ENCODE measurements at places on chromosomes 12 and 14.

DNA sequence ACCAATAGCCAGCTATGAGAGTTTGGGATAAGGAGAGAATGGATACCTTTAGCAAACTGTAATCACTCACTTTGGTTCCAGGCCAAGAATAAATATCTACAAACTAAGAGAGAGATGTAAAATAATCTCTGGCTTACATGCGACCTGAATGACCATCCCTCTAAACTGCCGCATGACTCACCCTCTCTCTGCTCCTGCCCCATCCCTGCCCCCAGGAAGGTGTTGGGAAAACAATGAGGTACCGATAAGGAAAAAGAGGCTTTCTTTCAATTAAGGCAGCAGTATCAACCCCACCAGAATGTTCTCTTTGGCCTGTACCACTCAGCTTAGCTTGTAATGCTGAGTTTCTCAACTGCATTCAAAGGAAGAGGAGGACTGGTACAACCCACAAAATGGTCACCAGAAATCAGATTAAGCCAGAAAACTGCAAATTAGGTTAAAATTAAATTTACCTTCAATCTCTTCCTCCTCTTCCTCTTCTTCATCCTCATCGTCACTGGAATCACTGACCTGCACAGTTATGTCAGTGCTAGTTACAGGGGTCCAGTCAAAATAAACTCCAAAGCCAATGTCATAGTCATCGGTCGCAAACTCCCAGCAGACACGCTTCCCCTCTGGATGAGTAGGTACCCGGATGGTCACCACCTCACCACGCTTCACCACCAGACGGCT lies 22.0 kb downstream of the GSTZ1 start:
- no peak for DNase-seq

GRCh38 chr14:100156776-100157175 lies 2.7 kb downstream of the DEGS2 start:
- DNase-seq, result no peak

GRCh38 chr12:13304924-13305323 lies 108.4 kb downstream of the EMP1 start:
- no peak for DNase-seq

DNA sequence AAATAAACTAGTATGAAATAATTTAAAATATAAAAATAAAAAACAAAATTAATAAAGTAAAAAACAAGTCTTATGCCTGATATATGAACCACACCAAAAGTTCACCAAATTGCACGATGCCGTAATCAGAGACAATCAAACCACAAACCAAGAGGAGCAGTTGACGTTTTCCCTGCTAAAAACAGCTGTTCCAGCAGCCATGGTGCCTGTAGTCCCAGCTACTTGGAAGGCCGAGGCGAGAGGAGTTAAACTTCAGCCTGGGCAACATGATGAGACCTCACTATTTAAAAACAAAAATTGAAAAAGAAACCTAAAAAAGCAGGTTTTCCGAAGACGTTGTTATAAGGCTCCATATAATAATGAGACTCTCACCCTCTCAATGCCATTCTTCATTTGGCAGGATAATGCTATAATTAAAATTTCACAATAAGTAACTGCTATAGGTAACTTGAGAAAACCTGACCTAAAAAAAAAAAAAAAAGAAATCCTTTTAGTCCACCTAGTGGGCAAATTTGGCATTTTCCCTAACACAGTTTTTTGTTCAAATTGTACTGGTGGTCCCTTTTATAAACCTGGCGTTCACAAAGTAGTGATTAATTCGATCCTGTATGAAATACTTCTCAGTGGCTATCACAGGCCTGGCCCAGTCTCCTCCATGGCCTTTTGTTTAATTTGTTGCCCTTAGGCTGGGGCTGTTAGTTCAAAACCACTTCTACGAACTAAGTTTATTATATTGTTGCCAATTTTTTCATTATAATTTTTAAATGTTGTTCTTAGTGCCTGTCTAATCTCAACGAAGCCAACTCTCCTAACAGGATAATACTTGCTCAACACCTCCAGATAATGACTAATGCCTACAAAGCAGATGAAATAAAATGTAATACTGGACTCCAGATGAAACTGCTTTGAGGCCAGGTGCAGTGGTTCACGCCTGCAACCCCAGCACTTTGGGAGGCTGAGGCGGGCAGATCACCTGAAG lies 62.1 kb downstream of the TNFAIP2 start:
- peak; percentile 38 for DNase-seq

GRCh38 chr12:131348646-131349045 lies 362.2 kb upstream of the SFSWAP start:
- DNase-seq, result no peak

DNA sequence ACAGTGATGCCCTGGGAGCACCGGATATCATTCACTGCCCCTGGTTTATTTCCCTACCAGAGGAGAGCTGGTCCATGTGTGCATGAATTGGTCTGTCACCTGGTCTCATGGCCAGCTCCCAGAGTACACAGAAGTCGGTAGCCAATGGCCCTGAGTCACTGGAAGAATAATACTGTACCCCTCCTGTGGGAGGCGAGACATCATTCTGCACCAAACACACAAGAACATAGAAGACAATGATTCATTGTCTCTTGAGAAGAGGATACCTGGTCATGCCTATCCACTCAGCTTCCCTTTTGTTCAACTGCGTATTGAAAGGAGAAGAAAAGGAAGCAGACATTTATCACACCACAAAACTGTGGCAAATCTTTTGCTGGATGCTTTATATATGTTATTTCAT lies 216.2 kb downstream of the DPF3 start:
- no peak for DNase-seq

- DNase-seq, result no peak
These were observed 6.2 kb downstream of the KLHDC2 start for GRCh38 chr14:49774106-49774505.

DNA sequence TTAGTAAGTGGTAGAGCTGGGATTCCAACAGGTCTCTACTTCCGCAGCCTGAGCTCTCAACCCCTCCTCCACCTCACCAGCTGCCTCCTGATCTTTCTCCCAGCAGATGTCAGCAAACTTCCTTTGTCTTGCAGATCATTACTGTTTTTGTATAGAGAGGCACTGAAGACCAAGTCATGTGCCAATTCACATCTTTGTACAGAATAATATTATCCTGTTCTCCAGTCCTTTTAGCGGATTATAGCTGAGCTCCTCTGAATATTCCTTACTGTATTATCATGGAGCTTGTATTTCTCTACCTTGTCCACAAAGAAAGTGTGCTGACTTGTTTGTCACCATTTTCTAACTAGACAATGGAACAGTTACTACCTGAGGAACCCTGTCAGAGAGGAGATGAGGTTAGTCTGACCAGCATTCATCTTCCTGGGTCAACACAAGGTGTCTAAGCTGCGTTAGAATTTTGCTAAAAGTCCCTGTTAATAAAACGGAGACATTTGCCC lies 142.3 kb upstream of the ARHGAP5 start:
- peak; percentile 86 for DNase-seq

DNA sequence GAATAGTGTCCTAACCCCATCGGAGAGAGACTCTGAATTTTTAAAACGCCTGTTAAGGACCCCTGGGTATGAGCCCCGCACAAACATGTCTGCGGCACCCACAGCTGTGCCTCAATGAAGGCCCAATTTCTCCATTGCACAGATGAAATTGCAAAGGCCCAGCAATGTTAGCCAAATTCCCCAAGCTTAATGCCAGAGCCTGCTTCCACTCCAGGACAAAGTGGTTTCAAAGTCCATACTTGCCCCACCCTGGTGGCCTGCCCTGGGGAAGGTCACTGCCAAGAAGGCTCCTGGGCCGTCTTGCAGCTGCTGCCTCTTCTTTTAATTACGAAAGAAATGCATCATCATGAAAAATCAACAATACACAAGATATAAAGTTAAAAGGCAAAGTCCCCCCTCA lies 1179.7 kb downstream of the VRK1 start:
- no peak for DNase-seq

DNA sequence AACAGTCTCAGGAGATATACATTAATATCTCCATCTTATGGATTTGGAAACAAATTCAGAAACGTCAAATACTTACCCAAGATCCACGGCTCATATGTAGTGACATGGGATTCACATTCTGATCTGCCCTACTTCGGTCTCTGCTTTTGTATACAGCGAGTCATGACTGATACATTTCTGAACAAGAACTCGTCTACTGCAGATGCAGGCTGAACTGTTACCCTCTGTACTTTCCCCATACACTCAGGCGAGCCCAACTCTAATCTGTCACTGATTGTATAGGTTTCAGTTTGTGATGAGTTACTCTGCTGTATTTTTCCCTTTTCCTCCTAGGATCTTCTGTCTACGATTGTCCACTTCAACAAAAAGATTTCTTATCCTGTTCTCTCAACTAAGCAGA lies 441.6 kb downstream of the CCDC91 start:
- DNase-seq, result no peak

GRCh38 chr14:77980475-77981321 lies 180.8 kb downstream of the ADCK1 start:
- DNase-seq, result peak; percentile 92

DNA sequence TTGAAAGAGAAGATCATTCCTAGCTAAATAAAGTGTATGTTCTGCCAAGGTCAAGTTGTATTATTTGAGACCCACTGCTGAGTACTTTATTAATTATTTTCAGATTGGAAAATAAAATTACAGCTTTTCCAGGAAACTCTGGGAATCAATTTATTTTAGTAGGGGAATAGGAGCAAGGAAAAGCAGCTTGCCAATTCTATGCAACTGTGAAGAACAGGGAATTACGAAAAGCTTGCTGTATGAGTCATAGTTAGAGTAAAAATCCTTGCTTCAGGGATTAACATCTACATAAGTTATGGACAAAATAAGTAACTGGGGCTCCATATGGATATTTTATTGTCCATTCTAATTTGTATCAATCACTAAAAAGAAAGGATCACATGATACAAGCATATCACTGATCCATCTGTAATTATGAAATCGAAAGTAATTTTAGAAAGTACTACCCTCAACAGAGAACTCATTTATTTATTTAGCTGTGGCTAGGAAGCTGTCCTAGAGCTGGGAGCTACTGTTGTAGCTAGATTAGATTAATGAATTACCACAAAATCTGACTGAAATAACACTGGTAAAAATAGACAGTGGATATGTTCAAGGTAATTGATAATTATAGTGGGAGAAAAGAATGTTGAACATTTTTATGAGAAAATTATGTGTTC lies 303.5 kb upstream of the NPAS3 start:
- DNase-seq, result no peak

DNA sequence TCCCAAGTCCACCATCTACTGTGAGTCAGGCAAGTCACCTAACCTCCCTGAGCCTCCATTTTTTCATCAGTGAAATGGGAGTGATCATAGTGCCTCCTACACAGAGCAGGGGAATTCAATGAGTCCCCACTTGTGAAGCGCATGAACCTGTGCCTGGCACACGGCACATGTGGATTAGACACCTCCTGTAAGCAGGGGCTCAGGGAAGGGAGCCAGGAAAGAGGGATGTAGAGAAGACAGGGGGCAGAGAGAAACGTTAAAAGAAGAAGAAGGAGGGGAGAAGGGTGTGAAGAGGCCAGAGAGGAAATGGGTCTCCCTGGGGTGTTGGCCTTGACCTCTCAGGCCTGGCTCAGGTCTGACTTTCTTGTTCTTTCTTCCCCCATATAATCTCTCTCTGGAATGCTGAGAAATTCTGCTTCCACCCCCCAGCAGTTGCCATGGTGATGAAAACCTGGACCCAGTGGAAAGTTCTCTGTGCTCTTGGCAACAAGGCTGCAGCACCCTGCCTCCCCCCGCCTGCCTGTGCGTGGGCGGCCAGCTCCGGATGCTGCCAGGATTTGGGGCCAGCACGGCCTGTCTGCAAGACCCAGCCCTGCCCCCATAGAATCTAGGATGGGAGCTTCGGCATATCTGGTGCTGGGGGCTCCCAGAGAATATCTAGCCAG lies 94.5 kb downstream of the CALM1 start:
- DNase-seq, result no peak

- no peak for DNase-seq
These were observed 680.3 kb downstream of the MED13L start for GRCh38 chr12:115597157-115597712.

DNA sequence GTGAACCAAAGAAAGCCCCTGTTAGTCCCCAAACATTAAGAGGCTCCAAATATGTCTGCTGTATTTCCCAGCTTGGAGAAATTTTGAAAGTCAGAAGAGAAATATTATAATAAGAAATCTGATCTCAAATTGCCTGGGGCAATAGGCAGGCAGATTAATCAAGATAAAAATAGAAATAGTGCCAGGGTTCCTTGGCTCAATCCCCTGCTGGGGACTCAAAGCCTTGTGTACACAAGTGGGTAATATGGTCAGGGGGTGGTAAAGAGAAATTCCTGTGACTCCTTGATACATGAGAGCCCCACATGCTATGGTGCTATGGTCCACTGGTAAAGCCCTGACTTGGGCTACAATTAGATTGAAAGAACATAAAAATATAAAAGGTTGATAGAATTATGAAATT lies 41.3 kb upstream of the ARID2 start:
- peak; percentile 72 for DNase-seq

DNA sequence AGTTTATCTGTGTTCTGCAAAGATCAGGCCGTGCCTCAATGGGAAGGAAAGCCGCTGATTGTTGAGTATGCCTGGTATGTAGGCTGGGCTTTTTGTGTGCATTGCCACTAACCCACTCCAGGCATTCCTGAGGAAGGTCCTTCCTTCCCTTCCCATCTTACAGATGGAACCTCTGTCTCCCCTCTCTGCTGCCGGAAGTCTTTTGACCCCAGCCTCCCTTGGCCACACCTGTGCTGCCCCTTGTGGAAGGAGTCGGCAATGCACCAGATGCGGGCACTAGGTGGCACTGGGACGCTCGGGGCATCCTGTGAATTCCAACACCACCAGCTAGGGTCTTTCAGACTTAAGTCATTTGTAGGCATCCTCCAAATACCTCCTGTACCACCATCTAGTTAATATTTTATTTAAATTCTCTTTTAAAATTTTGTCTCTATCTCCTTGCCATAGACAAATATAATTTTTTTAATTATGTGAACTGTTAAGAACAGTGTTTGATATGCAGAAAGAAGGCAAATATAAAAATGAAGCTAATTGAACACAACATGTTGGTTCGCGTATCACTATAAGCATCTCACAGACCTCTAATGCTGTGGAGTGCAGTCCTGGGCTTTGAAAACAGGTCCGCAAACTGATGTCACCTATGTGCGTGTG lies 99.6 kb downstream of the RIN3 start:
- no peak for DNase-seq

DNA sequence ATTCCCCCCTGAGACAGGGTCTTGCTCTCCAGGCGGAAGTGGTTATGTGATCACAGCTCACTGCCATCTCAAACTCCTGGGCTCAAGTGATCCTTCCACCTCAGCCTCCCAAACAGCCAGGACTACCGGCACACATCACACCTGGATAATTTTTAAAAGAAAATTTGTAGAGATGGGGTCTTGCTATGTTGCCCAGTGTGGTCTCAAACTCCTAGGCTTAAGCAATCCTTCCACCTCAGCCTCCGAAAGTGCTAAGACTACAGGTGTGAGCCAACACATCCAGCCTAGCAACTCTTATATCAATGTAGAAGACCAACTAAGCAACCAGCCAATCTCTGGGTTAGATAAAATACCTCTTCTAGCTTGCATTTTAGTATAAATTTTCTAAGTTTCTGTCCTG lies 297.2 kb downstream of the MED13L start:
- DNase-seq, result no peak

- no peak for DNase-seq
These were observed 30.3 kb downstream of the CCDC88C start for GRCh38 chr14:91387169-91387835.
